ENCODE measurements at places on chromosomes 13 and 19.
A peak's percentile ranks its signal among the peaks of the same experiment; 100 is the strongest.

DNA sequence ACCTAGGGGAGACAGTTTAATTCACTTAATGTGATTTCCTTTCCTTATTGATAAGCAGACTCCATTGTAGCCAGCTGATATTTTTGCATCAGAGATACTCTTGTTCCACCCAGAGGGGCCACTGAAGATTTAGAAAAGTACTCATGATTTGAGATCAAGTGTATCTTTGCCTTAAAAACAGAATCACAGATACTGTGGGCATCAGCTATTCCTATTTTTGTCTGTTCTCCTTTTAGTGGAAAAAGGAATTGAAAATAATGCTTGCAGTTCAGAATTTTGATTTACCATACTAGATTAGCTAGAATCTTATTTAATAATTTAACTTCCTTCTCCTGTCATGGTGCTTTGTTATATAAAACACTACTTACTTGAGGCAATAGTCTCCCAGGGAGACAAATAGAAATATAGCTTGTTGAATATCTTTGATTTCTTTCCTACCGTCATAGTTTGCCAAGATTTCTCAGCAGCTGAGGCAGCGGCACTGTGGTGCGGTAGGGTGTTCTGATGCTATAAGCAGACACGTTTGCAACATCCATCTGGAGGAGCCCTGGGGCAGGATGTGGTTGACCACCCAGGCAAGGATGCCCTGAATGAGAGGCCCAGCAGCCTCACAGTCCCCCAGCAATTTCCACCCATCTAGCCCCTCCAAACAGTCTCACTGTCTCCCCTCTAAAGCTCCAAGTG lies 47.0 kb upstream of the RAP2A start:
- DNase-seq: no peak

- no peak for DNase-seq
These were observed 1078.7 kb upstream of the ATXN8OS start for GRCh38 chr13:69028936-69029335.

DNA sequence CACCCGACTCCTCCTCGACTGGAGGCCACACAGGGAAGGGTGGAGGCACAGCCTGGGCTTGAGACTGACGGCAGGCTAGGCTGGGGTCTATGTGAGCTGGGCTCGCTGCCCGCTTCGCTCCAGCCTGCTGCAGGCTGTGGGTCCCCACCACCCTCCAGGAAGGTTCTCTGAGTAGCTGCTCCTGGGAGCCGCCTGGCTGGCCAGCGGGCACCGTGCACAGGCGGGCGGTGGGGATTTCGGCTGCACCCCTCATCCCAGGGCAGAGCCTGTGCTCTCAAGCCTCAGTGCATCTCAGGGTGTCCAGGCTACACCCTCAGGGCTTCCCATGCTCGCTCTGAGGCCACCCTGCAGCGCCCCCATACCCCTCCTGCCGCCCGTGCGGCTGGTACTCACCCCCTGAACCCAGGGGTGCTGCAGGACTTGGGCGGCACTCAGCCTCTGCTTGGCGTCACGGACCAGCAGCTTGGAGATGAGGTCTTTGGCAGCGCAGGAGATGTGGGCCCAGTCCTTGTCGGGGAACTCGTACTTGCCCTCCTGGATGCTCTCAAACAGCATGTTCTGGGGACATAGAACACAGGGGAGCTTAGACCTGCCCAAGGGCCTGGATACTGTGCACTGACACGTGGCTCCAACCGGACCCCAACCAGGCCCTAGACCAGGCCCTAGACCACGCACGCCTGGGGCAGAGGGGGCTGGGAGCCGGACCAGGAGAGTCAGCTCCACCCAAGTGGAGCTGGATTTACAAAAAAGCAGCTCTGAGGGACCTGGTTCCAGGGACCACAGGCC lies 10.2 kb downstream of the MKNK2 start:
- DNase-seq: no peak

DNA sequence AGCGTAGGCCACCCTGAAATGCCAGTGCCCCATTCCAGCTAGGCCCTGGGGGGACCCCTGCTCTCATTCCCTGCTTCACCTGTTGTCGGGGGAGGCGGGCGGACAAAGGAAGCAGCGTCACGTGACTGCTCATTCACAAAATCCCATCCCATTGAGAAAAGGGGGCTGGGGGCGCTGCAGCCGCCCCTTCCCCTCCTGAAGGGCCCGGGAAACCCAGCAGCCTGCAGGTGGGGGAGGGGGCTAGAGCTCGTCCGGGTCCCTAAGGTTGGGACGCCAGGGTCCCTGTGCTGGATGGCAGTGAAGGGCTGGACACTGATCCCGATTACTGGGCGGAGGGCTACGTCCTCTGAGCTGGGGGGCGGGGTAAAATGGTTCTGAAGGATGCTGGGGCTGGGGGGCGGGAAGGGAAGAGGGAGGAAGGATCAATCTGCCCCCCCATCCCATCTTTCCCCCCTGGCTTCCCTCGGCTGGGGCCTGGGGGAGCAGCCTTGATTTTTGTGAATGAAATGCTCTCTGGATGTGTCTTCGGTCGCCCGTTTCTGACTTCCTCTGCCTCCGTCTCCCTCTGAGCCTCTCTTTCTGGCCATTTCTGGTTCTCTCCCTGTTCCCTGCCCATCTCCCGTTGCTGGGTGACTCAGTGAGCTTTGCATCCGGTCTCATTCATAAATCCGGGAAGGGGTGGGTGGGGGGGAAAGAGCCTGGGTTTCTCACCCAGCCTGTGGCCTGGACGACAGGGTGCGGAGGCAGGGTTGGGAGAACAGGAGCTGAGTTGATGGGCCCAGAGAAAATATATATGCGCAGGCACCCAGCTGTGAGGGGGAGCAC lies 816 bp downstream of the SPRED3 start:
- DNase-seq: peak; percentile 79

GRCh38 chr13:29196409-29197074 lies 376.4 kb downstream of the MTUS2 start:
- no peak for DNase-seq

DNA sequence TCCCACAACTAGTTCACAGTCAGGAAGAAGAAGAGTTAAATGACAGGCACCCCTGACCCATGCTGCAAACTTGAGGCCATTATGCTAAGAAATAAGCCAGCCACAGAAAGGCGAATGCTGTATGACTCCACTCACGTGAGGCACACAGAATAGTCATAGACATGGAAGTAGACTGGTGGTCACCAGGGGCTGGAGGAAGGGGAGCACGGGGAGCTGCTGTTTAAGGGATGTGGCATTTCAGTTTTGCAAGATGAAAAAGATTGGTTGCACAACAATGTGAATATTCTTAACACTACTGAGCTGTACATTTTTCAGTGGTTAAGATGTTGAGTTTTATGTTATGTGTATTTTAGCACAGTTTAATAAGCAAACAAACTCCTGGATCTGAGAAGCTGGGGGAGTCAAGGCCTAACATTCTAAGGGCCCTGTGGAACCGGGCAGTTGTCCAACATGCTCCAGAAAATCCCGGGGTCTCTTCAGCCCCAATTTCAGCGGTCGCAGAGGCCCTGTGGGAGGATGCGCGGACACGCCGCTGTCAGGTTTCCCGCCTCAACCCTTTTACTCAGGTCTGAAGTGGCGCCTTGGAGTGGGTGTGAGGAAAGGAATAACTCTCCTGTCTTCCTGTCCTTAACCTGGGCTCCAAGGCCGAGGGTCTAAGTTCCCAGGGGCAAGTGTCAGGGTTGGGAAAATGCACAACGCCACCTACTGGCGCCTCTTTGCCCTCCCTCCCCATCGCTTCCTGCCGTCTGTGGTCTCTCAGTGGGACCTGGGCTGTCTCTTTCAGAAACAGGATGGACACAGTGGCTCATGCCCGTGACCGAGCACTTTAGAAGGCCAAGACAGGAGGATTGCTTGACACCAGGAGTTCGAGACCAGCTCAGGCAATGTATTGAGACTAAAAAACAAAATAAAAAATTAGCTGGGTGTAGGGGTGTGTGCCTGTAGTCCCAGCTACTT lies 4.4 kb upstream of the TMEM272 start:
- peak; percentile 6 for DNase-seq

DNA sequence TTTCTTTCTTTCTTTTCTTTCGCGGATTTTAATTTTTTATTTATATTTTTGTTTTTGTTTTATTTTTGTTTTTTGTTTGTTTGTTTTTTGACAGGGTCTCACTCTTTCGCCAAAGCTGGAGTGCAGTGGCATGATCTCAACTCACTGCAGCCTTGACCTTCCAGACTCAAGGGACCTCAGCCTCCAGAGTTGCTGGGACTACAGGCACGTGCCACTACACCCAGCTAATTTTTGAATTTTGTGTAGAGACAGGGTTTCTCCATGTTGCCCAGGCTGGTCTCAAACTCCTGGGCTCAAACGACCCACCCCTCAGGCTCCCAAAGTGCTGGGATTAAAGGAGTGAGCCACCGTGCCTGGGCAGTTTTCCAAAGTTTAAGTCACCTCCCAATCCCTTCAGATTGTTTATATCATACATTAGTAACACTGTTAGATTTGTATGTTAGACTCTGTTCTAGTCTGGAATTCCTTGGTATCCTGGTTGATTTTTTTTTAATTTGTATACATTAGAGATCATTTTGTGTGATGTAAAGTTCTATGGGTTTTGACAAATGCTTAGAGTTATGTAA lies 597.3 kb downstream of the DCT start:
- DNase-seq: peak; percentile 36

GRCh38 chr19:10523135-10523636 lies 5.9 kb upstream of the S1PR5 start:
- DNase-seq: no peak

GRCh38 chr19:35461060-35461459 lies 13.0 kb downstream of the FFAR2 start:
- no peak for DNase-seq

DNA sequence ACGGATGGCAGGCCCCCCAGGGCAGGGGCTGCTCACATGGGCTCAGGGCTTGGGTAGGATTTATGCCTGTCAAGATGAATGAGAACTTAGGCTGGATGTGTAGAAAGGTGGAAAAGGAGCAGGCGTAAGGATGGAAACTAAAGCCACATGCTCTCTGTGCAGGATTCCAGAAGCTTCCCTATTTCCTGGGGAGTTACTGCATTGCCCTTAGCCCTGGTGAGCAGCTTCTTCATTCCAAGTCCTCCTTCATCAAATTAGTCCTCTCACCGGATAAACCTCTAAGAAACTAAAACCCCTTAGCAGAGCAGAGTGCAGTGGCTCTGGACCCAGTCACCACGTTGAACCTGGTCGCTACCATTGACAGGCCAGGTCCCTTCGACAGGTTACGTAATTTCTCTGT lies 7.4 kb downstream of the ATP12A start:
- no peak for DNase-seq

GRCh38 chr19:23971598-23971997 lies 56.9 kb downstream of the ZNF726 start:
- no peak for DNase-seq

- no peak for DNase-seq
These were observed 16.7 kb upstream of the TOMM40 start for GRCh38 chr19:44874317-44874716.

GRCh38 chr13:113633485-113633873 lies 24.5 kb downstream of the ATP4B start:
- DNase-seq: no peak
